ENCODE measurements at places on chromosomes 5 and 9.

DNA sequence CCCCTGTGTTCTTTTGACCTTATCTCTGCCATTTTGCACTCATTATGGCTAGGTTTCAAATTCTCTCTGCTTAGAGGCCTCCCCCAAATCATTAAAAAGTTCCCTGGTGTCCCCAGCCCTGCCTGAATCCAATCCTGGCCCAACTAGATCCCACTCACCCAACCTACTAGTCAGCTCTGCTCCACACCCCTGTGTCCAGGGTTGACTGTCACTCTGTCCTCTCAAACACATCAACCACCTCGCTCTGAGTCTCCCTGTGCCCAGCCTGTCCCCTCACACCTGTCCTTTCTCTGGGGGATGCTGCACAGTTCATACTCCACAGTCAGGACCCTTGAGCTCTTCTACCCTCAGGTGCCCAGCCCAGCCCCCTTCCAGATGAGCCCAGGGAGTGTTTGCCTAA, 154.2 kb upstream of the SV2C start:
- DNase-seq: no peak

GRCh38 chr5:136055612-136056309, 27.0 kb downstream of the TGFBI start:
- no peak for DNase-seq

DNA sequence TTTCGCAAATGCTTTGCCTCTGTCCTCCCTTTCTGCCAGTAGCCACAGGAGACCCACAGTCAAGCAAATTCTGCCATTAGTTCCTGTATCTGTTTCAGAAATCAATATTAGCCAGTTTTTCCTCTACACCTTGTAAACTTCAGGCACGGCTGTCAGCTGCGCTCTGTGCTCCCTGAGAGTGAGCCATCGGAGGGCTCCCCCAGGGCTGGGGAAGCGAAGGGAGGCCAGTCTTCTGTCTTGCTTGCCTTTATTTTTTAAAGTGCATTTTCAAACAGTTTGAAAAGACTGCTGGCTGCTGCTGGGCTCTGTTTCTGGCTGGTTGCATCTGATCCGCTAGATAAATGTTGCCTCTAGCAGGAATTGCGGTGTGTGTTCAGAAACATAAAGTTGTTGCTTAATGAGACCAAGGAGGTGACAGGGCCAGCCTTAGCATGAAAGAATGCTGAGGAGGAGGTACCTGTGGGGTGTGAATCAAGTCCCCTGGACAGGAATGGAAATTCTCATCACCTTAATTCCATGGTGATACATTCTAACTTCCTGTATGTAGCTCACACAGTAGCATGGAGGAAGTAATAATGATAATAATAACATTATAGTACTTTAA, 421.7 kb upstream of the KIF2A start:
- no peak for DNase-seq

DNA sequence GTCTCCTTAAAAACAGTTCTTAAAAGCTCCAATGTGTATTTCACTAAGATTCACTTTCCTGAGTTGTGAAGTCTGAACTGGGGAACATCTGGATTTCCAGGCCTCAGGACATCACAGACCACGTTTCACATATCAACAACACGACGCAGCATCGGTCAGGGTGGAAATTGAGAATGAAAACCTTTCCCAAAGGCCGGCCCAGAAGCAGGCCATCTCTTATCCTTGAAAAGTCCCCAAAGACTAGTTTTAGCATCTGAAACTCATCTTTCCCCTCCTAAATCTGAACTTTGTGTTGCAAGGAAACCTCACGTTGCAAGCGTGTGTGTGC, 96.4 kb upstream of the COL5A1 start:
- DNase-seq: no peak

DNA sequence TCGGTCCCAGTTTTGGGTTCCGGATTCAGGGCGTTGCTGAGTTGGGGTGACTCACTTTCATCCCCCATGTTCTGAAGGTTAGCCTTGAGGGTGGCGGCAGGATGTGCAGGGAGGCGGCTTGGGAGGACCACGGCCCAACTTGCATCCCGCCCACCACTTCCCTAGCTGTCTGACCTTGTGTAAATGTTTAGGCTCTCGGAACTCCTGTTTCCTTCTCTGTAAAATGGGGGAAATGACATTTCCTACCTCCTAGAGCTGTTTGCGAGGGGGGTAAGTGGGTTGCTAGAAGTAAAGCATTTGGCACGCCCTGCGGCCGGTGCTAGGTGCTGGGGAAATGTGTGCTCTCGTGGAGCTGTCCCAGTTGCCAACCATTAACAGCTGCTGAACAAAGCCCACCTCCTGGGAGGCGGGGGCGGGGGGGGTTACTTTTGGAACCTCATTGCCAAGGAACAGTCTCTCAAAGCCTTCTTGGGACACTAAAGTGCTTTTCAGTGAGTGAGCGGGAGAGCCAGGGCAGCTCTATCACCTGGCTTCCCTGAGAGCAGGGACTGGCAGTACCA, 27.5 kb downstream of the PTGES2 start:
- DNase-seq: no peak

GRCh38 chr5:155954701-155955445, 372.1 kb upstream of the SGCD start:
- DNase-seq: no peak

GRCh38 chr9:127130661-127131538, 8.5 kb upstream of the ANGPTL2 start:
- no peak for DNase-seq

DNA sequence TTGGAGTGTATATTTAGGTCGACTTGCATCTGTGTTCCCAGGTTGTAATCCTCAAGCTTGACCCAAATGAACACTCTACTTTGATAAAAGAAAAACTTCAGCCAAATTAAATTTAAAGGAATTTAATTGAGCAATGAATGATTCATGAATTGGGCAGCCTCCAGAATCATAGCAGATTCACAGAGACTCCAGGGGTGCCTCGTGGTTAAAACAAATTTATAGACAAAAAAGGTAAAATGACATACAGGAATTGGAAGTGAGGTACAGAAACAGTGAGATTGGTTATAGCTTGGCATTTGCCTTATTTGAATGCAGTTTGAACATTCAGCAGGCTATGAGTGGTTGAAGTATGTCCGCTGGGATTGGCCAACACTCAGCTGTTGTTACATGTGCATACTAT, 21.6 kb upstream of the SPATA31D4 start:
- no peak for DNase-seq

- DNase-seq: no peak
Observed at GRCh38 chr5:14038341-14038959, 94.0 kb upstream of the DNAH5 start.

GRCh38 chr9:137266585-137267453, 10.7 kb upstream of the TOR4A start:
- no peak for DNase-seq

DNA sequence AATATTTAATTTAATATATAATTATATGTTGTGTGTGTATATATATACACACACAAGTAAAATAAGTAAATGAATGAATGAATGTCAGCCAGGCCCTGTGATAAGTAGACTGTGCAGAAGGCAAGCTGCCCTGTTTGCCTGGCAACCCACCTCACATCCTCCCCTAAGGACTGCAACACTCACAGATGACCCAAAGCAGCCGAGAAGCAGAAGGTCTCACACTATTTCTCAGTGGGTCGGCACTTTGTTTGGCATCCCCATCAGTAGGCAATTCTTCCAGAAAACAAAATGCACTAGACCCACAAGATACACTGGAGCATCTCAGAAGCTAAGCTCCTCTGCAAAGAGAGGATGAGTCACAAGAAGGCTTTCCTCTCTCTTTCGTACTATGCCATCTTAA, 152.1 kb upstream of the GRAMD2B start:
- DNase-seq: no peak

DNA sequence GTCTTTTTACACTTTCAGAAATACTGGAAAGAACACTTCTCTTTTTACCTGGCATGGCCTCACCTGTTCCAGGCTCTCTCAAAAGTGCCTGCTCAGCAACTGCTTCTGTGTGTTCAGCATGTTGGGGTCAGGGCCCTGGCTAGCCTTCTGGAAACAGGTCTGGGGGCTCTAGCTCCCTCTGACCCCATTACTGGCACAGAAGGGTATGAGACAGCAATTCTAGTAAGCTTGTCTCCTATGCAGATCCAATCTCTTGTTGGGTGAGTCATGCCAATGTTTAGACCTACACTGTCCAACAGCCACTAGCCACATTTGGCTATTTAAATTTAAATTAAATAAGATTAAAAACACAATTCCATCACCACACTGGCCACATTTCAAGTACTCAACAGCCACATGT, 80.8 kb downstream of the MAPKAP1 start:
- no peak for DNase-seq

DNA sequence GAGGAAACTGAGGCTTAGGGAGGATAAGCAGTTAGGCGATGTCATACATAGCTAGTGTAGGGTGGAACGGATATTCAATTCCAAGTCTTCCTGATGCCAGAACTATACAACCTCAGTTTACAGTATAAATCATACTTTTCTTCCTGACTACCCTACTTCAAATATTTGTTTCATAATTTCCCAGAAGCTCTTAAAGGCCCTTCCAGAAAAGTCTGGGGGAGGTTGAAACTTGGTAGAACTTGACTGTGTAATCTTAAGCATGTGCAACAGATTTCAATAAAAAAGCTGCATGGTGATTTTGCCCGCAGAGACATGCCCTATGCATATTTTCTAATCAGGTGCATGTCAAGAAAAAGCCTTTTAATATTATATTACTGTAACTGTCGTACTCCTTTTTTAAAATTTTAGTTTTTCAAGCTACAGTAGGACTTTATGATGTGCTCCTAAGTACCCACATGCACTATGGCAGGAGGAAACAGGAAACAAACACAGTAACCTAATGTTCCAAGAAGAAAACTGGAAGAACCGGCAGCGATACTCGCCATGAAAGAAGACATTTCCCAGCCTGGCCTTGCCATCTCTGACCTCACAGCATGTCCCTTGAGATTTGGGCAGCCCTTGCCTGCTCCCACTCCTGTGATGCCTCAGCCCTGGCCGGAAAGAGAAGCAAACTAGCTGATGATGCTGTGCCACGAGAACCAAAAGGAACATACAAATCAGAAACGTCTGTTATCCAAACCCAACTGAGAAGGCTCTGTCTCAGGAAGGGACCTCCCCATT, 266.0 kb downstream of the EFNA5 start:
- no peak for DNase-seq

DNA sequence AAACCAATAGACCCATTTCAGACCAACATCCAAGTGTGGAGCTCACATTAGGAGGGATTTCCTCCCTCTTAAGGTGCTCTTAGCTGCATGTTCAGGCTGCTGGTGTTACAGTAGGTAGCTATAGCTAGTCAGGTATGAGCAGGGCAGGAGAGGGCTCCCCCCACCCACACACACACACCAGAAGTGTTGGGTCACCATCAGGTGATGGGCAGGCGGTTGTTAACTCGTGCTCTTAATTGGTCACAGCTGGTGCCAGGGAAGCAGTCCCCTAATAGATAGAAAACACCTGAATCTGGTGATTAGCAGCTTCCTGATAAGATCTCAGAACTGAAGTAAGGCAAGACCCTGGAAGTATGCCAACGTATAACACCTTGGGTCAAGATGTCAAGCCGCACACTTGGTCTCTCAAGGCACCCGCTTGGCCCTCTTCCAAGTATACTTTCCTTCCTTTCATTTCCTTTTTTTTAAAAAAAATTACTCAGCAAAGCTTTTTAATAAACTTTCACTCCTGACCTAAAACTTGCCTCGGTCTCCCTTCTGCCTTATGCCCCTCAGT, 532.4 kb downstream of the DNAH5 start:
- peak; percentile 25 for DNase-seq

GRCh38 chr5:127586811-127587210, 62.1 kb upstream of the CTXN3 start:
- DNase-seq: no peak

DNA sequence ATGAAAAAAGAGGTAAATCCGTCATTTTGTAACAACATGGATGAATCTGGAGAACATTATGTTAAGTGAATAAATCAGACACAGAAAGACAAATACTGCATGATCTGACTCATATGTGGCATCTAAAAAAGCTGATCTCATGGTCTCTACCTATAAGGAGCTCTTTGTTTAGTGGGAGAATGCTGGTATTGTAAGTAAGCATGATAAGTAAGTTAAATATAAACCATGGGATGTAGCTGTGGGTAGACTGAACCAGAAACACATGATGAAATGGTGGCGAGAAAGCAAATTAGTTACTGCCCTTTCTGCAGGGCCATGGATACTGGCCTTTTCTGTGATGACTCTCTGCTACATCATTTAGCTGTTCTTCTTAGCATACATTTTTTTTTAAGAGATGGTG, 66.4 kb upstream of the RUSC2 start:
- DNase-seq: no peak

GRCh38 chr5:154210163-154210562, 19.6 kb downstream of the GALNT10 start:
- DNase-seq: no peak
